ENCODE measurements at places on chromosomes 1 and 21.

DNA sequence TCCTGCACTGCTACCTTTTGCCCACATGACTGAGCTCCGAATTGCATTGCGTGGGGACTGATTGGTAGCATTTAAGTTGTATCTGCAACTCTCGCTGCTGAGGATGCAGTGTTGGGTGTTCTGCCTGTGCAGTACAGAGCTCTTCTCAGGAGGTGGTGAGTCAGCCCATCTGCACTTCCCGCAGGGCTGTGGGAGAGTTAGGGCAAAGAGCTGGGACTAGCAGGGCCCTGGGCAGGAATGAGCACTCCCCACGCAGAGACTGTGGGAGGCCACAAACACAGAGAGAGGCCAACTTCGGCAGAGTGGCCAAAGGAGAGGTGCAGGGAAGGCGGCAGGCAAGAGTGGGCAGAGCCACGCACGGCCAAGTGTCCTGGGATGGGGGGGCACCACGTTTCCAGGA is 244.7 kb downstream of the SIPA1L2 start:
- no peak for DNase-seq

DNA sequence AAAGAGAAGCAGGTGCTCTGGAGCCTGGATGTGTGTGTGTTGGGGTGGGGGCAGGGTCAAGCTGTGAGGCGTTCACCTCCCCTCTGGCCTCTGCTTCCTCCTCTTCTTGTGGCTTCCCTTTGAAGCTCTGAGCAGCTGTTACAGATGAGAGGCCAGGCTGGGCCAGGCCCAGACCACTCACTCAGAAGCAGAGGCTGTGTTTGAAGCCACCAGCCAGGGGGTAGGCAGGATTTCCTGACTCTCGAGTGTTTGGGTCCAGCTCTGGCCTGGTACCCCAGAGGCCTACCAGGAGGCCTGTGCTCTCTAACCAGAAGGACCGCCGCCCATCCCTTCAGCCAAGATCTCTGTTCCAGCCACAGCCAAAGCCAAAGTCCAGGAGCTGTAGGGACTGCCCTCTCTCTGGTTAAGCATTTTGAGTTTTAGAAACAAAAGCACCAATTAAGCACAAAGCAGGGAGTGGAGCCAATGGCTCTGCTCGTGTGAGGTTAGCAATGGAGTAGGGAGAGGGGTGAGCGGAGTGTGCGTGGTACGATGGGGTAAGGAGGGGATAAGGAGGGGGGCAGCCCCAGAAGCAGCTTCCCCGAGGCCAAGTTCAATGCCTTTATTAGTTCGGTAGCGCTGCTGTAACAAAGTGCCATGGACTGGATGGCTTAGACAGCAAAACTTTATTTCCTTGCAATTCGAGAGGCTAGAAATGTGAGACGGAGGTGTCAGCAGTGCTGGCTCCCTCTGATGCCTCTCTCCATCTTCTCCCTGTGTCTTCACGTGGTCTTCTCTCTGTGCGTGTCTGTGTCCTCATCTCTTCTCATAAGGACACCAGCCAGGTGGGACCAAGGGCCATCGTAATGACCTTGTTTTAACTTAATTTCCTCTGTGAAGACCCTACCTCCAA is 20.5 kb downstream of the RCSD1 start:
- no peak for DNase-seq

DNA sequence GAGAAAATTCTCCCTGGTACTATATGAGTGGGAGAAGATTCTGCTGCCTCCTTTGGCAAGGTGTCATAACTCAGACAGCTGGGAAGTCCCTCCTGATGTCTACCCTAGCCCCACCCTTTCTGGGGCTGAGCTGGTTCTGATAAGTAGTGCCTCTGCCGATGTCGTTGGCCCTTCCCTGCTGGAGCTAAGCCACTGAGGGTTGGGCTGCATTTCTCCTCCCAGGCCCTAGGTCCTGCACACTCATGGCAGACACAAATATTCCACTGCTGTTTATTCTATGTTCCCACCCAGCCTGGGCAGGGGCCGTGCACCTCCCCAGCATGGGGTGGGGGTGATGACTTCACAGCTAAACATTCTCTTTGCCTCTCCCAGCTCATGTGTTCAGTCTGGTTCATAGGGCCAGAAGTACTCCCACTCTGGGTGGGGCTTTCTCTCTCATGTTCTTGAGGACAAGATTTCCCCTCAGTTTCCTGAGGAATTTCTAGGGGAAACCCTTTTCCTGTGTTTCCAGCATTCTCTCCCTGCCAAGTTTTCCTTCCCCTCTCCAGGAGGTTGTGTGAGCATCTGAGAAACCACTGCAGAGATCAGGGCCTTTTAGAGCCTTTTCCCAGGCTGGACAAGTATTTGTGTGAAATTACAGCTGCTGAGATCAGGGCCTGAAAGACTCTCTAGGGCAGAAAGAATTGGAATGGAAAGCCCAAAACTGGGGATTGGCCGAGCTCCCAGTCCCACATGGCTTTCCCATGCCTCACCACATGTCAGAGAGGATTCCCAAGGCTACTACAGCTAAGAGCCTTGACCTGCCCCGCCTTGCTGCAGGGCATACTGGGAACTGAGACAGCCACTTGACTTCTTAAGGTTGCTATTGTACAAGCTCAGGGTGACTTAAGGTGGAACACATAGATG is 66.2 kb downstream of the ATP2B4 start:
- DNase-seq: no peak

GRCh38 chr1:27366113-27366410 is 699 bp downstream of the MAP3K6 start:
- no peak for DNase-seq

DNA sequence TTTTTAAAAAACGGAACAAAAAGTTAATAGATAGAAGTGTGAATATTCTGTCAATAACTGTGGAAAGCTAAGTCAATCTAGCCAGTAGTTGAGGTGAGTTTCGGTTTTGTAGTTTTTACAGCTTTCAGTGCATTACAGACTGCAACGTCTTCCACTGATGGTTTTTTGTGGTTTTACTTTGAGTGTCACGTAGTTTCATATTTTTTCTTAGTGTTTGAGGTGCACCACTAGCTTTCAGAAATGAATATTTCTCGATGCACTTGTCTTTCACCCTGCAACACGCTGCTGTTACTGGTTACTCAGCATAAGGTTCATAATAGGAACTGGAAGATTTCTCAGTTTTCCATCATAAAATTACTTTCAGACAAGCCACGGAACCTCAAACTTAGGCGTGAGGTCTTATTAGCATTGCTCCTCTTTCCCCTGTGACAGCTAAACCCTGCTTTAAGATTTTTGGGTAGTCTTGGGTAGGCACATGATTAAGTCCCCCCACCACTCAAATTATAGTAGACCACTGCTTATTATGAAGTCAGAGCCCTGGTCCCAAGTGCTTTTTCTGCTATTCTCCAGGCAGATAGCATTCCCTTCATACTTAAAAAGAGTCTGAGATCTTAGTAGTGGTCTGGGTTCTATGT is 1412.7 kb downstream of the KCNT2 start:
- DNase-seq: no peak

DNA sequence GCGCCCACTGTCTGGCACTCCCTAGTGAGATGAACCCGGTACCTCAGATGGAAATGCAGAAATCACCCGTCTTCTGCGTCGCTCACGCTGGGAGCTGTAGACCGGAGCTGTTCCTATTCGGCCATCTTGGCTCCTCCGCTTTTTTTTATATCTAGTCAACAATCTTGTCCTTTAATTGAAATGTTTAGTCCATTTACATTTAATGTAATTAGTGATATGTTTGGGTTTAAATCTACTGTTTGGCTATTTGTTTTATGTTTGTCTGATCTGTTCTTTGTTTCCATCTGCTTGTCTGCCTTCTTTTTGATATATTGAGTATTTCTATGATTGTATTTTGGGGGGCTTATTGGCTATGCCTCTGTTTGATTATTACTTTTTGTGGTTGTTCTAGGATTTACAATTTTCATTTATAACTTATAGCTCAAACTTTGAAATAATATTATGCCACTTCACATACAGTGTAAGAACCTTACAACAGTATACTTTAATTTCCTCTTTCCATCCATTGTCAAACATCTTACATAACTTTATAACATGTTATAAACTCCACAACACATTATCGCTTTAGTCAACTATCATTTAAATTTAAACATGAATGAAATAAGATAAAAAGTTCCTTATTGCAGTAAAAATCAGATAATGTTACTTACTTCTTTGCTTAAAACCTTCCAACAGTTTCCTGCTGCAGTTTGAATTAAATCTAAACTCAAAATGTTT is 16.5 kb upstream of the RYR2 start:
- no peak for DNase-seq

DNA sequence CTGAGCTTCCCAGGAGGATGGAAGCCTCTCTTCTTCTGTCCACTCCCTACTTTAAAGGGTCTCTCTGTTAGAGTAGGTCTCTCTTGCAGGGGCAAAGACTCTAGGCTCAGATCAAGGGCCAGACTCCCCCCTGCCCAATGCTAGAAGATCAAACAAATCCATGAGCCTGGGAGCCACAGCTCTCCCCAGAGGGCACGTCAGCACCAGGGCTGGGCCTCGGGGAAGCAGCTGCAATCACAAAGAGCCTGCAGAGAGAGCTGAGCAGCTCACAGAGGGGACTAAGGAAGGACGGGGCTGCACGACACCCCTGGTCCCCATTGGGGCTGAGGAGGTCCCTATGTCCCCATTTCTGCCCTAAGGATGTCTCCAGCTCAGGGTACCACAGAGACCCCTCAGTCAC is 3.9 kb downstream of the CNTN2 start:
- DNase-seq: no peak

DNA sequence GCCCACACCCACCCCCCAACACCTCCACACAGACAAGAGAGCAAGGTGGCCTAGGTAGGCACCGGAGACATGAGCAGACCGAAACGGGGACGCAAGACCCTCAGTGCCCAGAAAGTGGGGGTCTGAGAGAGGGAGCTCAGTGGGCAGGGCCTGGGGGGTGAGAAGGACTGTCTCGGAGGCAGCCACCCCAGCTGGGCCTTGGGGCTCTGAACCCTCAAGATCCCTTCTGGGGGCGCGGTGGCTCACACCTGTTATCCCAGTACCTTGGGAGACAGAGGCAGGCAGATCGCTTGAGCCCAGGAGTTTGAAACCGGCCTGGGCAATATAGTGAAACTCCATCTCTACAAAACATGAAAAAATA is 9.1 kb upstream of the GNB1 start:
- no peak for DNase-seq

DNA sequence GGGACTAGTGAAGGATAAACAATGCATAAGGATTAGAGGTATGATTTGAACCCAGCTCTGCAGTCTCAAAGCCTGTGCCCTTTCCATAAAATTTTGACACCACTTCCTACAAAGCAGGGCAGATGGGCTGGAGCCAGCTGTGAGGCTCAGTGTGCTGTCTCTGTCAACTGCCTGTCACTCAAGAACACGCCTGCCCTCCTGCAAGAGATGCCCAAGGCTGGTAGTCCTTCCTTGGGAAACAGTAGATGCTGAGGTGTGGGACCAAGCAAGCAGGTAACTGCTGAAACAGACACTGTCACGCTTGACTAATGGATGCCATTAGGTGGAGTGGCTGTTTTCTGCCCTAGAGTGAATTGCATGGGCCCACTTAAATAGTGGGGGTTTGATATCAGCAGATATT is 402.0 kb downstream of the PTPRU start:
- no peak for DNase-seq

GRCh38 chr1:79982211-79982610 is 975.7 kb upstream of the ADGRL4 start:
- no peak for DNase-seq

GRCh38 chr1:12294076-12294475 is 64.2 kb downstream of the VPS13D start:
- no peak for DNase-seq

DNA sequence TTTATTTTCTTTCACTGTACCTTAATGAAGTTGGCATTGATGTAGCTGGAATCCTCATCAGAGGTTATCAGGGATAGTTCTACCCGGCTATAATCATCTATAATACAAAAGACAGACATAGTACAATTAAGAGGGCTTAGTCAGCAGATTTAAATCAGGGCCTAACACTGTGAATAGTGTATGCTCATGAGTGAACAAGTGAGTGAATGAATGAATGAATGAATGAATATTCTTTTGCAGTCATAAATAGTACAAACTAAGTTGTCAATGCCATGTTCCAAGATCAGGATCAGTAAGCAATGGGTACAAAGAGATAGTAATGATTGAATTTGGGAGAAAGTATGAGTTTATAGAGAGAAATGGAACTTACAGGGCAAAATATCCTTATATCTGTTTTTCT is 12.5 kb downstream of the PTPN22 start:
- DNase-seq: no peak

DNA sequence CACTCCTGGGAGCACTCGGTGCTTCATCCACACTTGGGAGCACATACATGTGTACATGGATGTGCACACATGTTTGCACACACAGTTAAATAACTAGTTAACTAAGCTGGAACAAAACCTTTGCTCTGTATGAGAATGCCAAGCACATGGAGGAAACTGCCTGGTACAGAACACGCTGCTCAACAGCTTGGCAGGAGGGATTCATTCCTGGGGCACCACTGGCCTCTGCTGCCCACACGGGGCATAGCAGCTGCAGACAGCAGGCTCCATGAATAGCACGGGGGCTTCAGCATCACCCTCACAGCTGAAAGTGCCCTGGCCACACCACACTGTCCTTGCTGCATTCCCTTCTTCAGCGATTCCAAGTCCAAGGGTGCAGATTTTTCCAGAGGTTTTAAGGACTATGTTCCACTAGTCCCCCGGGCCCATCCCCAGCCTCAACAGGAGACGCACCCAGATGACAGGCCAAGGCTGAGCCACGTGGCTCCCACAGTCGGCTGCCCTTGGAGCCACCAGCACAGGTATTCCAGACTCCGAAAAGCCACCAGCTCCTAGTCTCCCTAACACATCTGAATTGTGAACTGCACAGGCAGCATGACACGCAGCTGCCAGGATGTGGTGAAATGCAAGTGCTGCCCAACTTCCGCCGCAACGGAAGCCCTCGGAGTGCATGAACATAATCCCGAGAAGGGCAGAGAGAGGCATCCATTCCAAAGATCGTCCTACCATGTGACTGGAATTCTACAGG is 16.9 kb downstream of the NPHP4 start:
- peak; percentile 31 for DNase-seq

DNA sequence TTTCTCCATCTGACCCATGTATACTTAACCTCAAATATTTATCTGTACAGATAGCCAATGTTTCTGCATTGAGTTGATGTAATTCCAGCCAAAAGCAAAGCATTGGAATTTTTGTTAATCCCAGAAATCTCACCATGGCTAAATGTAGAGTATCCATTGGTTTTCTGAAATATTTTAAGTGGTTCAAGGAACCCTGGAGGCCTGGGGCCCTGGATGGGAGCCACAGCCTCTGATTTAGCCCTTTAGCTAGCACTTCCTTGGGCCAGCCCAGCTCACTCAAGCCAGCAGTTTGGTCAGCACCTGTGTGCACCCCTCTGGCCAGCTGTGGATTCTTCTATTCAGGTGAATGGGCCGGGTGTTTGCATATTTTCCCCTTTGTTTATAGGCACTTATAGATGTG is 18.8 kb upstream of the EPS8L3 start:
- DNase-seq: no peak

GRCh38 chr1:12488666-12489354 is 129.2 kb downstream of the DHRS3 start:
- DNase-seq: no peak

- DNase-seq: no peak
Measured at GRCh38 chr1:222889440-222889839, 74.6 kb downstream of the DISP1 start.

GRCh38 chr1:36534711-36535412 is 52.1 kb upstream of the CSF3R start:
- no peak for DNase-seq
